ENCODE measurements at places on chromosomes 4 and X.

GRCh38 chrX:13661735-13662288 lies 8.9 kb downstream of the TCEANC start:
- DNase-seq: no peak

GRCh38 chrX:50161127-50161526 lies 39.7 kb downstream of the AKAP4 start:
- no peak for DNase-seq

DNA sequence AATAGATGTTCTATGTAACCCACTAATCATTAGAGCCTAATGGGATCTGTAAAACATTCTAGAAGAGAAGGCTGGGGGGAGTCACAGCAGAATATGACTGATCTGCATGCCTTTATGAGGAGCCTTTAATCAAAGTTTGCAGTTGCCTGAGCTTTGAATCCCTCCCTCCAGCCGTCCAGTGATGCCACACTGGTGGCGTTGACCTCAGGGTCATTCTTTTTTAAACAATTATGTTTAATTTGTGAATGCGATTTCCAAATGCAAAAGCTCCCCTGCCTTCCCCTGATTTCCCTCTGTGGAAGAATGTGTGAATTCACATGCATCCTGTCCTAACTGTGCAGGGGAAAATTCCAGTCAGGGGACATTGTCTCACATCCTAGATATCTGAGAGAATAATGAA lies 199.7 kb upstream of the GPR101 start:
- no peak for DNase-seq

GRCh38 chr4:1851575-1852410 lies 4.2 kb downstream of the LETM1 start:
- DNase-seq: no peak

GRCh38 chr4:7903791-7904516 lies 35.7 kb downstream of the AFAP1 start:
- DNase-seq: no peak

- no peak for DNase-seq
Measured at GRCh38 chr4:189022440-189023035, 883.3 kb downstream of the TRIML1 start.

DNA sequence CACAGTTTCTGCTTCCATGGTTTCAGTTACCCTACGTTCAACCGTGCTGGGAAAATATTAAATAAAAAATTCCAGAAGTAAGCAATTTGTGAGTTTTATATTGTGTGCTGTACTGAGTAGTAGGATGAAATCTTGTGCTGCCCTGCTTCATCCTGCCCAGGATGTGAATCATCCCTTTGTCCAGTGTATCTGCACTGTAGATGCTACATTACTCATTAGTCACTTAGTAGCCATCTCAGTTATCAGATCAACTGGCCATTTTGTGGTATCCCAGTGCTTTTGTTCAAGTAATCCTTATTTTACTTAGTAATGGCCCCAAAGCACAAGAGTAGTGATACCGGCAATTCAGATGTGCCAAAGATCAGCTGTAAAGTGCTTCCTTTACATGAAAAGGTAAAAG lies 97.9 kb downstream of the COX18 start:
- no peak for DNase-seq

- DNase-seq: peak; percentile 83
Measured at GRCh38 chr4:7103031-7103606, 35.3 kb upstream of the GRPEL1 start.

DNA sequence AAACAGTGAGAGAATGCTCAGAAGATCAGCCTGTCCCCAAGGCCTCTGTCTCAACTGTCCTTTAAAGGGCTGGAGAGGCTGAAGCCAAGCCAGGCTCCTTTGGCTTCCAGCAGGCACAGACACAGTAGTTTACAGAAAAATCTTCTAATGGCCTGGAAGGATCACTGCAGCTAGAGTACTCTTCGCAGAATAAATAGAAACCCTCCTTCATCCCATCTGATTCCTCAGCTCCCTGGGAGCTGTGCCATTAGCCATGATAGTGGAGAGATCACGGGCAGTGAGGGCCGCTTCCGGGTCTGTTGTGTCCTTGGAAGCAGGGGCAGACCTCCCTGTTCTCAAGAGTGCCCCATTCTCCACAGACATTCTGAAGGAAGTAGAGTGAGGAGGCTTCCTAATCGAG lies 63.1 kb downstream of the CCNI start:
- no peak for DNase-seq

GRCh38 chr4:41258783-41259182 lies 2.1 kb downstream of the UCHL1 start:
- DNase-seq: no peak

- DNase-seq: no peak
Measured at GRCh38 chr4:161530710-161531109, 633.1 kb downstream of the FSTL5 start.

DNA sequence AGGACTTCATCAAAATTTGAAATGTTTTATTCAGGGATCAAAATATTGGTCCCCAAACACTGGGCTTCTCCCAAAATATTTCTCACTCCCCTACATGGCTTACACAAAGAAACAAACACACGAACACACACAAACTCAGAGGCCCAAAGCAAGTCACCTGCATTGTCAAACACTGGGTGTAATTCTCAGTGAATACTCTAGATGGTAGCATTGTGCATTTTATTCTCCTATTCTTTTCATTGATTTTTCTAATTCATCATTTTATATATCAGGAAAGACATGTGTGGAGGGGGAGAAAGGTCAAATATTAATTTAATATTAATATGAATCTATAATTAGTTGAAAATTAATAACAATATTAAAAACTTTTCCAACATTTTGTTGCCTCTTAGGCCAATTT lies 72.3 kb upstream of the TNMD start:
- DNase-seq: peak; percentile 0

DNA sequence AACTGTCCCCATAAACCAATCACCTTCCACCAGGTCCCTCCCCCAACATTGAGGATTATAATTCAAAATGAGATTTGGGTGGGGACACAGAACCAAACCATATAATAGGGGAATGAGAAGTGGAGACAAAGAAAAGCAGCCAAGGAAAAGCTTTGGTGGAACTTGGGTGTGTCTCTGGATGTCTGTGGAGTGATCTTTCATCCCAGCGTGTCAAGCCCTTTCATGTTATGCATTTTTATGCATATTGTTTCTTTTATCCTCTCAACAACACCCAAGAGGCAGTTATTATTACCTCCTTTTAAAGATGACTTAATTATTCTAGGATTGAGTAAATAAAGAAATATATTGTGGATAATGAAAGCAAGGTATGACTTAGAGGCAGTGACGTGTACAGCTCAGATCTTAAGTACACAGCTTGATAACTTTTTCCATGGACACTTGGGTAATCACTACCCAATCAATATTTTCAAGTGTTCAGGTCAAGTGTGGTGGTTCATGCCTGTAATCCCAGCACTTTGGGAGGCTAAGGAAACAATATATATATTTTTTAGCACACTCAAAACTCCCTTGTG lies 42.6 kb upstream of the HOPX start:
- DNase-seq: no peak

DNA sequence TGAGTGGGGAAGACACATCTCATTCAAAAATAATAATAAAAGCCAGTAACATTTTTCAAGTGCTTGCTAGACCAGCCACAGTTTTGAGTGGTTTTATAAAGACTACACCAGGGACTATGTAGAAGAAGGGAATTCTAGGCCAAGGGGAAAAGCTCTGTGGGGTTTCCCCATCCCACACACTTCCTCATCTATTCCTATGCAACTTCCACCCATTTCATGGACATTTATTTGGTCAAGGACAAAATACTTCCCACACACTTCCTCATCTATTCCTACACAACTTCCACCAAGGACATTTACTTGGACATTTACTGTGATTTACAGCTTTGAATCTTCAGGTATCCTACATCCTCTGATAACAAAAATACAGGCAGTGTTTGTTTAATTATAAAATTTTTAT lies 86.5 kb upstream of the KLF3 start:
- no peak for DNase-seq

DNA sequence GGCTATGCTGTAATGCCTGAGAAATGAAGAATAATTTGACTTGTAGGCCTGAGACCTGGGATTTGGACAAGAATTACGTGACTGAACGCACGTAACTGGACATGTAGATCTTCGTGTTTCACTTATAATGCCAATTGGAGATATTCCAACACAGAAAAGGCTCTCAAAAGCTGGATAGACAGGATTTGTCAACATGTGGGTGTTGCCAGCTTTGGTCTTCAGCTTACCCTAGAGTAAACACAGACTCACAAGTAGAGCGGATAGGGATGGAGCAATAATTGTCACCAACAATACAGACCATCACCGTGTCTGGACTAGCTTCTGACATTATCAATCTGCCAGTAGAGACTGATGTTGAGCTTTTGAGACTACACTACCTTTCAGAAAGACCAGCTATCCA lies 1511.0 kb upstream of the ADGRL3 start:
- DNase-seq: no peak

DNA sequence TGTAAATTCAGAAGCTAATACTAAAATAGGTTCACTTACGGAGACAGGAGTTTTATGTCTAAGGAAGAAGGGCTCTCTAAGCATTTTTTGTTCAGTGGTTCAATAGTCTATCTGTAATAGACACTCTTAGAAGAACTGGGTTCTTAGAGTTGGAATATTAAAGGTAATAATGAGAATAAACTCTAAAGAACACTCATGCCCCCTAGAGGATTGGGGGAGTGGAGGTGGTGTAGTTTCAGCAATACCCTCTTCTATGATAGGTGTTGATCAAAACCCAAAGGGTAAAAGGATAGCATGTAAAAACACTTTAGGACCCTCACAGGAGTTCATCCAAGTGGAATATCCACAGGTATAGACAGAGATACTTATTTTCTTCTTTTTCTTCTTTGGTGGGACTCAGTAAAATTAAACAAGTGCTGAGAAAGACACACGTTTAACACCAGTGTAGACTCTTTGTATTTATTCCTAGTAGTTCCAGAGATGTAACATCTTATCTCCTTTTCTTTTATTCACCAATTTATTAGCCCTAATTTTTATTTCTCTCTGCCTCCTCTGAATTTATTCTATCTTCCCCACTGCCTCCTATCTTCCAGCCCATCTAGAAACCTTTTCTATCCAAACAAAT lies 25.7 kb upstream of the MND1 start:
- DNase-seq: peak; percentile 20

GRCh38 chr4:52110171-52110570 lies 59.1 kb downstream of the SPATA18 start:
- DNase-seq: no peak

- no peak for DNase-seq
Measured at GRCh38 chrX:69173906-69174305, 8.7 kb upstream of the PJA1 start.

GRCh38 chr4:4857809-4858508 lies 1.5 kb upstream of the MSX1 start:
- DNase-seq: no peak

- no peak for DNase-seq
Measured at GRCh38 chr4:146329050-146329716, 114.8 kb downstream of the REELD1 start.

- no peak for DNase-seq
Measured at GRCh38 chrX:40097504-40098263, at the start of gene BCOR. Gene BCOR (minus strand): TSS chrX:40097958. CDS start chrX:40077929, 20,029 bp downstream.

DNA sequence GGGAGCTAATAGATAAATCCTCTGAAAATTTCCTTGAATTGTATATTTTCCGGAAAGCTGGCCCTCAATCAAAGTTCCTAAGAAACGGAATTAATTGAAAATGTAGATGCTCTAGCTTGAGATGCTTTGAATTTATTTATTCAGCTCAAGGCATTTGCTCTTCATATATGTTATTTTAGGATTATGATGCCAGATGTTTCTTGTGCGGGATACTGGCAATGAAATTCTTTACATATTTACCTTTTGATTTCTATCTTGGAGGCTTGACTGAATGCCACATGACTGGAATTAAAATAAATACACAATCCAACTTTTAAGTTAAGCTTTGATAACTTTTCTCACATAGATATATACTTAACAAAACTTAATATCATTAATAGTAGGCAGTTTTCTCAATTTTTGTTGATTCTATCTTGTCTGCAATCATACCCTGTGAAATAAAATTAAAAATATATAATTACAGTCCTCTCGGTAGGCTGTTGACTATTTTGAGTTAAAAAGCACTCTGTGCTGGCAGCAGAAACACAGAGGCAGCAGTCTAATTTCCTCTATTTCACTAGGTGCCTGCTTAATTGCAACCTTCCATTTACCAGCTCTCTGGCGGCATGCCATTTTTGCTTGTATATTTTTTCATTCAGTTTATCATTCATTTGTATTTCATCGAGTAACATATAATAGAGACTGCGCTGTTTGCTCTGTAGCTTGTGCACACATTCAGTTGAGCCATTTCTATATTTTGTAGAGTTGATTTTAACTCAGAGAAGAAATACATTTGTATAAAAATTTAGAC lies 991.5 kb downstream of the ADGRL3 start:
- no peak for DNase-seq

GRCh38 chrX:97358941-97359340 lies 475.2 kb downstream of the RPA4 start:
- DNase-seq: no peak

DNA sequence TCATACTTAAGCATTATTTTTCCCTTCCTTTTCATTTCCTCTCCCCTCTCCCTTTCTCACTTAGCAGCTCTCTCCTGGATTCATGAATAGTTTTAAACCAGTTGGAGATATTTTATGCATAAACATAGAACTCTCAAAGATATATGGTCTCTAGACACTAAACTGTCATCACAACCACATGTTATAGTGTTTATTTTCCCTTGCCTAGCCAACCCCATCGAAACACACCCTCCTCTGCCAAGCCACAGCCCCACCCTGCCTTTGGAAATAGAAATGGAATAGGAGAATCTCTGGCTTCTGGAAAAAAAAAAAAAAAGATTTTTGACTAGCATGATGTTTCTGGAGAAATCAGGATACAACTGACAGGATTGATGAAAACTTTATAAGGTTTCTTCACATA lies 64.8 kb upstream of the RBPJ start:
- DNase-seq: no peak

GRCh38 chr4:82865592-82865991 lies 25.4 kb downstream of the SEC31A start:
- no peak for DNase-seq

GRCh38 chrX:72041871-72042851 lies 89.6 kb downstream of the RTL5 start:
- DNase-seq: no peak

All from GM18507 (cell line).